ENCODE measurements at places on chromosomes 2 and 18. TPM values are rescaled to one million over a fixed set of nuclear protein-coding genes. Genes with fewer than 3 reads are reported as not detected.
A peak's percentile ranks its signal among the peaks of the same experiment; 100 is the strongest.

DNA sequence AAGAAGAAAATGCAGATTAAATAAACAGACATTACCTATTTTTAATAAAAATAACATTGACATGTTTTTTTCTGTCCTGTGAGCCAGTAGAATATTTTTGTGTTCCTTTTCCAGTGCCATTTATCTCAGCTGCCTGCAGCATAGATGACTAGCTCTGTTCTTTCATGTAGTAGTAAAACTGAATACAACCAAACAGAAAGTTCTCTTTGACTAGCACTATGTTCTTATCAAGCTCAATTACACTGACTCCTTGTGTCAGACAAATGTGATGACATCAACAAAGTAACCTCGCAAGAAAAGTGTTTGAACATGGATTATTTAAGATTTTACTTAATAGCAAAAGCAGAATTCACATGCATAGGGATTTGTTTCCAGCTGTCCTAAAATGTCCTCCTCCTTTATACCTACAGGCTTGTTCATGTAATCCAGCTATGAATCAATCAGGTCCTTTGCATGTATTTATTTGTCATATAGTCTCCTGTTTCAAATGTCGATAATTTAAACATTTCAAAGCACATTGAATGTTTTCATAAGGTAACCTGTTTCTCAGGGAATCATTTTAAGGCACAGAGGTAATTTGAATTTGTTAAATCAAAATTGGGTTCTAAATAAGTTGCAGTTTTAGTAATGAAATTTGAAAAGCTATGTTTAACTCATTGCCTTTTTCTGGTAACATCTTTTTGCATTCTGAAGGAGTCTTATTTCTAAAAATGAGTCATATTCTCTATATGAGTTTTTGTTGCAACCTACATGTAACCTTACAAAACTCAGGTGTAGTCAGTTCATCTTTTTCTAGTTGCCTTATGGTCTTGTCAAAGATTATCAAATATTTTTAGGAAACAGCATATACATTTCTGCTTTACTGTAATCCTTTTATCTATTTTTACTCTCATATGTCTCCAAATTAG is 215.3 kb upstream of the GULP1 start:
- no peaks in the 10 kb centered on the region for H3K4me1 ChIP-seq
- H3K27ac ChIP-seq: no peak overlapping the region
- no peaks in the 10 kb centered on the region for H3K27me3 ChIP-seq
- DNase-seq: no peak

DNA sequence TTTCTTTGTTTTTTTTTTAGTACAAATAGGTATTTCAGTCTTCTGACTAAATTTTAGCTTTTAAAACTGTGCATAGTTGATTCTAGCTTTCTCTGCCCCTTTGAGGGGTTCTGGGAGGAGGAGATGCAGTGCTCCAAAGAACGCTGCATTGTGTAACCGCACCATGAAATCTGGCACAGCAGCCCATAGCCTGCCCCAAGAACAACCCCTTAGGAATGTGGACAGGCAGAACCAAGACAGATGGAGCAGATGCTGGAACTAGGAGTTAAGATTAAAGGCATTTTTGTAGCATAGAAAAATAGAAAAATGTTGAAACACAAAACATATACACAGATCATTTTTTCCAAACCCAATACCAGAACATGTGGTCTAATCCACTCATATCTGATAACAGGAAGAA is 187.5 kb downstream of the SCG2 start:
- H3K27ac ChIP-seq: no peak overlapping the region
- no peaks in the 10 kb centered on the region for H3K4me1 ChIP-seq
- no peak overlapping the region for H3K4me3 ChIP-seq

- no peak for DNase-seq
- no peak overlapping the region for H3K27ac ChIP-seq
- H3K36me3 ChIP-seq: no peaks in the 10 kb centered on the region
- H3K4me3 ChIP-seq: no peak overlapping the region
- no peaks in the 10 kb centered on the region for H3K4me1 ChIP-seq
These were observed 168.3 kb downstream of the NRP2 start for GRCh38 chr2:205850611-205851010.

DNA sequence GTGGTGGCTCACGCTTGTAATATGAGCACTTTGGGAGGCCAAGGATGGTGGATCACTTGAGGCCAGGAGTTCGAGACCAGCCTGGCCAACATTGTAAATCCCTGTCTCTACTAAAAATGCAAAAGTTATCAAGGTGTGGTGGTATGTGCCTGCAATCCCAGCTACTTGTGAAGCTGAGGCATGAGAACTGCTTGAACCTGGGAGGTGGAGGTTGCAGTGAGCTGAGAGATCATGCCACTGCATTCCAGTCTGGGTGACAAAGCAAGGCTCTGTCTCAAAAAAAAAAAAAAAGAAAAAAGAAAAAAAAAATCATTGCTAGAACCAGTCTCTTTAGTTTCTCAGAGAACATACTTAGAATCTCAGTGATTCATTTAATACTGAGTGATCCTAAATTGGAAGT is 217.1 kb downstream of the DYM start:
- H3K27me3 ChIP-seq: no peaks in the 10 kb centered on the region
- DNase-seq: no peak
- H3K4me1 ChIP-seq: peaks cover 9% of the 10 kb centered on the region
- H3K4me3 ChIP-seq: no peak overlapping the region

- peak; percentile 7 for DNase-seq
- H3K4me1 ChIP-seq: no peaks in the 10 kb centered on the region
- H3K4me3 ChIP-seq: no peak overlapping the region
- no peak overlapping the region for H3K27ac ChIP-seq
- H3K36me3 ChIP-seq: no peaks in the 10 kb centered on the region
These were observed 1131.7 kb upstream of the LRRTM1 start for GRCh38 chr2:81436256-81436655.

AQP4 gene
- 0.62 TPM for polyA plus RNA-seq

ITGA6 gene
- 21.6 TPM for polyA plus RNA-seq

SCG2 gene
- not detected for polyA plus RNA-seq

All from HepG2 (cell line).